ENCODE measurements at places on chromosomes 6 and 20. TPM values are rescaled to one million over a fixed set of nuclear protein-coding genes. Genes with fewer than 3 reads are reported as not detected.

Gene RIPOR2
- total RNA-seq = not detected

Gene LY6G6F
- total RNA-seq = not detected

Gene BNIP5
- not detected for total RNA-seq

Gene BEND6
- total RNA-seq = 0.14 TPM

Gene C6orf58
- total RNA-seq = not detected

Data from dermis blood vessel endothelial cell (primary cell).